ENCODE measurements at places on chromosomes 11 and 22.

DNA sequence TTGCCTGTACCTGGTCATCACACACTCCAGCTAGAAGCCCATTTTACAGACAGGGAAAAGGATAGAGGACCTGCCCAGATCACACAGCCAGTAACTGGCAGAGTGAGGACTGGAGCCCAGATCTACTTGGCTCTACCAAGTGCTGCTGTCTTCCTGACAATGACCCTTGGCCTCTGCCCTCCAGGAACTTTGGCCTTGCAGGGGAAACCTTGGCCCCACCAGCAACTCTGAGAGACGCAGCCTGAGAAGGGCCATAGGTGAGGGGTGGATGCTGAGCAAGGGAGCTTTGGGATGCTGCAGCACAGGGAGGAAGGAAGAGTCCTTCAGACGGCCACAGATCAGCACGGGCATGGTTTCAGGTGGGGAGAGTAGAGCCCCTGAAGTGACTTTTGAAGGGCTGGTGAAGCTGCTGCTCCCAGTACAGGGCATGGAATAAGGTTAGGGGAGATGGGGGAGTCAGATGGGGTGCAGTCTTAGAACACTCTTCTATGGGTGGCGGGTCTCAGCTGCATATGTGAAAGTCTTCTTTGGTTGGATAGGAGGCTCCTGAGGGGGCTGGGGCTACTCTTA lies 2.0 kb upstream of the CAPN5 start:
- DNase-seq, result no peak

GRCh38 chr11:45812581-45813548 lies 7.9 kb downstream of the SLC35C1 start:
- no peak for DNase-seq

DNA sequence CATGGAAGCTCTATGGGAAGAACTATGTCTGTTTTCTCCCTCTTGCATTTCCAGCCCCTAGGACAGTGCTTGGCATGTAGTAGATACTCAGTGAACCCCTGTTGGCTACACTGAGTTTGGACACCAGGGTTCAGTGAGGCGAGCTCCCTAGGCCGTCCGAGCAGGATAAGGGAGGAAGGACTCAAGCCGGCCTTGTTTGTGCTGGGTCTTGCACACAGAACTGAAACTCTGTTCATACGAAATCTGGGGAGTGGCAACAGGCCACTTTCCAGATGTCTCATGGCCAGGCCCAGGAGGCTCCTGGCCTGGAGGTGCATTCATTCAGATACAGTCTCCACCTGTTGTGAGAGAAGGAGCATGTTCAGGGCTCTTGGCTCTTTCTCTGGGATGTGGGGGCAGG lies 23.6 kb upstream of the LMO1 start:
- no peak for DNase-seq

- DNase-seq, result peak; percentile 29
Measured at GRCh38 chr11:96012086-96012824, 88.3 kb upstream of the MTMR2 start.

- DNase-seq, result no peak
Measured at GRCh38 chr11:23143022-23143421, 282.7 kb upstream of the CCDC179 start.

- DNase-seq, result no peak
Measured at GRCh38 chr22:33302049-33302545, 243.9 kb upstream of the SYN3 start.

DNA sequence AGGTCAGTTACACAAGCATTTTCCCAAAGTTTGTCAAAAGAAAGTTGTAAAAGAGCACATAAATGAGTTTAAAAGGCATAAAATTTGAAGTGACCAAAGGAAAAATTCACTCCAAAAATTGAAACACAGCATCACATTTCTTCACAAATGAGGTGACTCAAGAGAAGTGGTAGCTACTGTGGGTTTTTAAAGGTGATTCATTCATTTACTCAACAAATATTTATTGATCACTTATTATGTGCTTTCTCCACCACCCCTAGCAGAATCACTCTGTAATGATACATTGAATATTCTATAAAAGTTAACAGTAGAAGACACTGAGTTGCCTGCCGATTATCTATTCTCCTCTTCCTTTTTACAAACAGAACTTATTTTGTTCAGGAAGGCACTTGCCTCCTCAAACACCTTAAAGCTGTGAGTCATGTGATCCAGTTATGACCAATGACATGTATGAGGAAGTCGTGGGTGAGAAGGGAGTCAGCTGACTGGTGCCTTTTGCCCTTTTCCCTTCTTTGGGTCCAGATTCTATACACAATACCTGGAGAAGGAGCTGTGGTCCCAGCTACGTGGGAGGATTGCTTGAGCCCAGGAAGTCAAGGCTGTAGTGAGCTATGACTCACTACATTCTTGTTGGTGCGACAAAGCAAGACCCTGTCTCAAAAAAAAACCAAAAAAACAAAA lies 67.7 kb upstream of the CLNS1A start:
- no peak for DNase-seq

DNA sequence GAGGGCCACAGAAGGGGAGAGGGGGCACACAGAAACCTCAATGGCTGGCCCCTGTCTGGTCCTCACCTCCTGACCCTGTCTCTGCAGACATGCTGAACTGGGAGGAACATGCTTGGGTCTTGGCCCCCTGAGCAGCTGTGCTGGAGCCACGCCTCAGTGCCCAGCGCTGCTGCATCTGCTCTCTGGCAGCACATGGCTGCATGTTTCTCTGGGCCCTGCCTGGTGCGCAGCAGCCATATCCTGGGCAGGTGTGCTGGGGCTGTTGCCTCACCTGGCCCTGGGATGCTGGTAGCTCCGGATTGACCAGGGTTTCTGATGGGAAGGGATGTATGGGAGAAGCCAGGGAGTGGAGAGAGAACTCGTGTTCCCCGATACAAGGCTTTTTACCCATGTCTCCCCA lies 248.0 kb downstream of the ST3GAL4 start:
- DNase-seq, result no peak
